KG1 (cell line): ENCODE measurements at places on chromosomes 5 and 9.

DNA sequence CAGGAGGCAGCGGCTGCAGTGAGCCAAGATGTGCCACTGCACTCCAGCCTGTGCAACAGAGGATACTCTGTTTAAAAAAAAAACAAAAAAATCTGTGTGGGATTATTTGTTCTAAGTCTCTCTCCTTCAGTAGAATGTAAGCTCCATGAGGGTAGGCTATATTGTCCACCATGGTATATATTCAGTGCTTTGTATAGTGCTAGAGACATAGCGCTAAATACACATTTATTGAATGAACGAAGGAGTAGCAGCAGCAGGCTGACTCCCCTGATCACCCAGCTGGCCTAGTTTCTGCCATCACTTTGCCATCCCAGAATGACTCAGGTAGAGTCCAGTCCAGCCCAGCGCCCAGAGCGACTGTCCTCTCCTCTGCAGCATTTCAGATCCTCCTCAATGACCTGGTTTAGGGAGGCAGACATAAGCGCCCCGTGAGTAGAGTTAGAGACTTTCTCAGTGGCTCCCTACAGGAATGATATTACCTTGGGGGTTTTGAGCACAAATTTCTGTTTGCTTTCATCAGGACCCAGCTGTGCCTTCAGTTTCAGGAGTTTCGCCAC lies 716 bp downstream of the HARS1 start:
- no peak for DNase-seq

DNA sequence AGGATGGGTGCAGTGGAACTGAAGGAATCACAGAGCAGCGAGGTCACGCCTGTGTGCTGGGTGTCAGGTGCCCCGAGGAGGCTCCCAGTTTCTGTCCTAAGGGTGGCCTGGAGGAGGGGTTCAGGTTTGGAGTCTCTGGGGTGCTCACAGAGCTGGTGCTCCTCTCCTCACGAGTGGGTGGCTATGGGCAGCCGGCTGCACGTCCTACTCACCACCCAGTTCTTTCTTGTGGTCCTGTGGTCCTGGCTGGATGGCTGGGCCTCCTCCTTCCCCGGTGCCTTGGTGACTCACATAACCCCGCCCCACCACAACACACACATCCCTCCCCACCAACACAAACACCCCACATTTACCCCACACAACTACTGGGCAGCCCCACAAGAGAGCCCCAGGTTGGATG lies 9.9 kb upstream of the PTGS1 start:
- DNase-seq = no peak

GRCh38 chr5:163439092-163439425 lies 1.7 kb downstream of the CCNG1 start:
- DNase-seq = no peak

DNA sequence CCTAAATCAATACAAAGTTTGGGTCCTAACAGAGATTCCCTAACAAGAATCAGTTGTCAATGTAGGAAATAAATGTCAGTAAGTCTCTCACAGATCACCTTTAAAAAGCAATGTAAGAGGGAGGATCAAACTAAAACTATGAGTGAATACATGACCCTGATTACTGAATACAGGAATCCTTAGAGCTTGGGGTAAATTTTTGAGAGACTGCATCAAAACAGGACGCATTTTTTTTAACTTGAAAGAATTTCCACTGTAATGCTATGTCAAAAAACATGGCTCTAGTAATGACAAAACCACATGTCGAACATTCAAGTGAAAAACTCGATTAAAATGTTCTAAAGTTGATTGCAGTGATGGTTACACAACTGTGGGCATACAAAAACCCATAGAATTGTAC lies 21.9 kb downstream of the ZDHHC21 start:
- no peak for DNase-seq

DNA sequence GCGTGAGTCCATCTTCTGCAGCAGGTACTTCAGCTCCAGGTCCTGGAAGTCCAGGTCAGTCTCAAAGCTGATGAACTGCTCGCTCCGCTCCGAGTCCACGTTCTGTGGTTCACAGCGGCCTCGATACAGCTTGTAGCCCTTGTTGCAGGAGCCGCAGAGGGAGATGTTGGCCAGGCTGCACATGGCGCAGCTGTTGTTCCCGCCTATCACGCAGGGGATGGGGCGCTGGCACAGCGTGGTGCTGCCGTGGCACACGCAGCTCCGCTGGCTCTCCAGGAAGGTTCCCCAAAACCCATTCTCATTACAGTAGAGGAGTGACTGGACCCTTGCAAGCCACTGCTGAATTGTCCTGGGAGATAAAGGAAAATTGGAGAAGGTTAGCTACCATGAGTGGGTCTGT lies 201.4 kb downstream of the BRINP1 start:
- no peak for DNase-seq

GRCh38 chr5:32302835-32303754 lies 9.6 kb downstream of the MTMR12 start:
- no peak for DNase-seq

DNA sequence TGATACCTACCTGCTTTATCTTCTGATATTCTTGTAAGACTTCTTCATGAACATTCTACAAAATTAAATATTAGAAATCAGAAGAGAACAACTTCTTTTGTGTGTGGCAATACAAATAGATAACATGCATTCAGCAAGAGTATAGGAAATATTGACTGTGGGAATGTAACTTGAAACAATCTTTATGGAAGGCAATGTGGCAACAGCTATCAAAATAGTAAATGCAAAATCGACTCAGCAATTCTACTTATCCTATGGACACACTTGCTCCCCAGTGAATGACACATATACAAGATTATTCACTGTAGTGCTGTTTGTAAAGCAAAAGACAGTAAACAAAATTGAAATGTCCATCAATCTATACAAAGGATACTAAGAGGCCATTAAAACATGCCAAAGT lies 66.5 kb upstream of the GLRX start:
- DNase-seq = no peak

- DNase-seq = no peak
Measured at GRCh38 chr5:206927-207536, 10.9 kb downstream of the CCDC127 start.

DNA sequence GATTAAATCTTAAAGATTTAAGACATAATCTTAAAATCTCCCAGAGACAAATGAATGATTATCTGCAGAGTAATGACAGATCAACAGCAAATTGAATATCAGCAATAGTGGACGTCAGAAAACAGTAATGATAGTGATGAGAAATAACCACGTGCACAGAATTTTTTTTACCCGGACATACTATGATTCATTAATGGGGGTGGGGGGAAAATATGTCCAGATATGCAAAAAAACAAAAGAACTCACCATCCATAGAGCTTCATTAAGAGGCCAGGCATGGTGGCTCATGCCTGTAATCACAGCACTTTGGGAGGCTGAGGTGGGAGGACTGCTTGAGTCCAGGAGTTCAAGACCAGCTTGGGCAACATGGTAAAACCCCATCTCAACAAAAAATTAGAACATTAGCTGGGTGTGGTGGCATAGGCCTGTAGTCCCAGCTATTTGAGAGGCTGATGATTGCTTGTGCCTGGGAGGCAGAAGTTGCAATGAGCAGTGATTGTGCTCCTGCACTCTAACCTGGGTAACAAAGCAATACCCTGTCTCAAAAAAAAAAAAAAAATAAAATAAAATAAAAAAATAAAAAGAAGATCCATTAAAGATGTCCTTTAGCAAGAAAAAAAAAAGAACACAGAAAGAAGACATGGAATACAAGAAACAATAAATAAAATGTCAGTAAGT lies 30.9 kb upstream of the SHOC1 start:
- DNase-seq = no peak

DNA sequence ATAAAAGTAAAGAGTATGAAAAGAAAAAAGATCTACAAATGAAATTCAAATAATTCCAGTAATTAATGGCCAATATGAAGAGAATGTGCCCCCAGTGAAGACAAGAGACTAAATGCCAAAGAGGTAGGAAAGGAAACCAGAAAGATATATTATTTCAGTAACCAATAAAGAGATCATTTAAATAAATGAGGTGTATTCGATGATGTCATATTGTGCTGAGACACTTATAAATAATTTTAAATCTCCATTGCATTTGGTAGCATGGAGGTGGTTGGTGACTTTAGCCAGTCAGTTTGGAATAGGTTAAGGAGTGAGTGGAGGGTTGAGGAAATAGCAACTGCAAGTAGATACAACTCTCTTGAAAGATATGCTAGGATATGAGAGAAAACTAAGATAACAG lies 417.7 kb upstream of the PTGER4 start:
- no peak for DNase-seq

GRCh38 chr5:56080375-56081052 lies 85.8 kb upstream of the IL6ST start:
- DNase-seq = no peak

GRCh38 chr5:111224561-111225345 lies 569 bp downstream of the CAMK4 start:
- DNase-seq = no peak

- DNase-seq = no peak
Measured at GRCh38 chr9:72665421-72665820, 144.0 kb downstream of the TMC1 start.

- DNase-seq = no peak
Measured at GRCh38 chr9:93721417-93721965, 145.1 kb downstream of the PHF2 start.

DNA sequence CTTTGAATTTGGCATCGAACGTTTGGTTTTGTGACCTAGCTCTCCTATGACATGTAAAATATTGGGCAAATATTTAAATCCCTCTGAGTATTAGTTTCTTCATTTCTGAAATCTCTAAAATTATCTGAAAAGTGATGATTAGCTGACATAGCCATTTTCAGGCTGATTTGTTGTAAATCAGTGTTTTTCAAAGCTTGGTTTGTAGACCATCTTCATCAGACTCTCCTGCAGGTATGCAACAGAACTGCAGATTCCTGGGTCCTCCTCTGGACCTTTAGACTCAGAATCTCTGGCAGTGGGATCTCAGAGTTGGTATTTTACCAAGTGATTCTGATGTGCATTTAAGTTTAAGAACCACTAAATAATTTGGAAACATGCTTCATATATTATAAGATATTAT lies 38.9 kb upstream of the NMUR2 start:
- no peak for DNase-seq

DNA sequence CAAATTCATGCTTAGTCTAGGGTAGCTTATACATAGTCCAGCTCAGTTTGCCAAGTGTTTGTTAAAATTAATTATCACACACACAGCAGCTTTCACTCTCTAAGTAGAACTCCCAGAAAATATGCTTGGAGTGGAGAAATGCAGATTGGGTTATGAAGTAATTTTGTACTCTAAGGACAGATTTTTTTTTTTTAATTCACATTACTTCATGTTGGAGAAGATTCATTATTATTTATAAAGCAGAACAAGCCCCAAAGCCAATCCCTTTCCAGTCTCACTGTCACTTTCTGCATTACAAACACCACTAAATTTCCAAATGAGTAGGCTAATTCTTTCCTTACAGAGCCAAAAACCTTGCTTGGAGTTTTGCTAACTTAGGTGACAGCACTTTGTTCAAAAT lies 11.7 kb upstream of the C9orf72 start:
- DNase-seq = no peak

DNA sequence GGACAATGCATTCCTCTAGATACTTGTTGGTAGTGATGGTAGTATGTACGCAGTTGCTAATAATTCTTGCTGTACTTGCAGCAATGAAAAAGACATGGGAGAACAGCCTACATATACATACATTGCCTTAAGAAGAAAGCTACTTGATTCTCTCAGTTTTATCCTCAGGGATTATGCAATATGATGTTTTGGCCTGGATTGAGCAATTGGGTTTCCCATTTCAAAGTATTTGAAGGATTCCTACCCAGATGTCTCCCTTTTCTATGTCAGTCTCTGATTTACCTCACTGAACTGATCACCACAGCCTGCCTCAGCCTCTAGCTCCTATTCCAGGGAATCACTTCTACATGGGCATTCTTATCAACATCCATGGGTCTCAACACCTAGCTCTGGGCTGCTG lies 210.1 kb upstream of the CDH10 start:
- DNase-seq = no peak

DNA sequence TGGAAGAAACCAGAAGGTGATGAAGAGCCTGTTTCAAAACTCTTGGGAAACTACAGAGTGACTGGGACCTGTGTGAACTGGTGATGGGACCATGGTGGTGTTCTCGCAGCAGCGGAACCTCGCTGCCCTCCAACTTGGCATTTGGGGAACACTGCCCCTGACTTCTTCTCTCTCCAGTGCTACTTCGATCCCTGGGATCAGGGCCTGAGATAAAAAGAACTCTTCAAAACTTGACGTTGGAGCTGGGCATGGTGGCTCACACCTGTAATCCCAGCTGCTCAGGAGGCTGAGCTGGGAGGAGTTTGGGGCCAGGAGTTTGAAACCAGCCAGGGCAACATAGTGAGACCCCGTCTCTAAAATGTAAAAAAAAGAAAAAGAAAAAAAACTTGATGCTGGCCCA lies 18.1 kb downstream of the PITX1 start:
- no peak for DNase-seq

DNA sequence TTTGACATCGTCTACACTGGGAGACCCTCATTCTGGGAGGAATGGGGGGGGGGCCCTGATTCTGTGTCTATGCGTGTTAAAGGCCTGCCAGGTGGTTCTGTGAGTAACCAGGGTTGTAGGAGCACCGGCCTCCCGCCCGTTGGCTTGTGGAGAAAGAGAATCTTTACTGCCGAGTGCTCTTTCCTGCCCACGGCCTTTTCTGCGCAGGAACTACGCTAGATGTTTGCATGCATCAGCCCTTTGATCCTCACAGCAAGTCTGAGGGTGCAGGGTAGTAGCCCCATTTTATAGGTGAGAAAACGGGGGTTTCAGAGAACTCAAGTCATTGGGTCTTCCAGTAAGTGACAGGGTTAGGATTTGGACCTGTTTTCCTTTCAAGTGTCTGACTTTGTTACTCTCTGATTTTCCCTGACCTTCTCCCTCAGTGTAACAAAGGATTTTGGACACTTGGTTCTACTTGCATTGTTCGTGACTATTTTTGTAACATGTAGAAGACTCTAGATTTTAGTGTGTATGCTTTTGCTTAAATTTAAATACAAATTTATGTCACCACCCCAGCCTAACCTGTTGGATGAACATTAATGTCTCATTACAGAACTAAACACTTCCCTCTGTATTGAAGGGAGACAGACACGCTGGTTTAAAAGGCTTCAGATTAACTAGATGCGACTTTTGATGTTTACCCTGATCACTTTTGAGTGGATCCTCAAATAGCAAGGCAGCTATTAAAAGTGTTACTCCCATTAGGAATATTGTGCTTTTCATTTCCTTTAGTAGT lies 22.0 kb downstream of the MAST4 start:
- no peak for DNase-seq

- DNase-seq = no peak
Measured at GRCh38 chr9:116094846-116095245, 58.7 kb upstream of the PAPPA start.

DNA sequence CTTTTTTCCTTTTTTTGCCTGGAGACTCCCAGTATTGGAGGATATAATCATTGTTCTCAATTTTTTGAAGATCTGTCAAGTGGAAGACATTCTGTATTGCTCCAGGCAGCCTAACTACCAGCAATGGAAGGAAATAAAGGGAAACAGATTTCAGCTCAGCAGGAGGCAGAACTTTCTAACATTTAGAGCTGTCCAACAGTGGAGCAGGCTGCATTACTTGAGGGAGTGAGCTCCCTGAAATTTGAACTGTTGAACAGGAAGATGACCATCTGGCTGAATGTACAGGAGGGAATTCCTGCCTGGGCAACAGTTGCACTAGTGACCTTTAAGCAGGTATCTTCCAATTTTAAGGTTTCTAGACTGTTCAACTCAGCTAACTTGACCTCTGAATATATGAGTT lies 1.1 kb upstream of the GAPVD1 start:
- DNase-seq = no peak

GRCh38 chr5:59768152-59769040 lies 125.1 kb downstream of the PDE4D start:
- DNase-seq = no peak

- DNase-seq = no peak
Measured at GRCh38 chr5:123906698-123907295, 394.8 kb downstream of the CSNK1G3 start.

- DNase-seq = no peak
Measured at GRCh38 chr9:95095641-95096355, 221.7 kb downstream of the FANCC start.
